ENCODE measurements at places on chromosomes 4 and X. TPM values are rescaled to one million over a fixed set of nuclear protein-coding genes. Genes with fewer than 3 reads are reported as not detected.
A peak's percentile ranks its signal among the peaks of the same experiment; 100 is the strongest.

The CTAG1B gene
- not detected for polyA plus RNA-seq

The DSPP gene
- polyA plus RNA-seq: 0.06 TPM

The COX18 gene
- 17.4 TPM for polyA plus RNA-seq

The SPATA18 gene
- polyA plus RNA-seq: 9.5 TPM

The SPANXB1 gene
- not detected for polyA plus RNA-seq

The HMX1 gene
- polyA plus RNA-seq: 5.5 TPM

The RTL9 gene
- 2.5 TPM for polyA plus RNA-seq

The HSFX3 gene
- 0.39 TPM for polyA plus RNA-seq

The NUDT11 gene
- polyA plus RNA-seq: 51.9 TPM

The PTTG2 gene
- polyA plus RNA-seq: not detected

DNA sequence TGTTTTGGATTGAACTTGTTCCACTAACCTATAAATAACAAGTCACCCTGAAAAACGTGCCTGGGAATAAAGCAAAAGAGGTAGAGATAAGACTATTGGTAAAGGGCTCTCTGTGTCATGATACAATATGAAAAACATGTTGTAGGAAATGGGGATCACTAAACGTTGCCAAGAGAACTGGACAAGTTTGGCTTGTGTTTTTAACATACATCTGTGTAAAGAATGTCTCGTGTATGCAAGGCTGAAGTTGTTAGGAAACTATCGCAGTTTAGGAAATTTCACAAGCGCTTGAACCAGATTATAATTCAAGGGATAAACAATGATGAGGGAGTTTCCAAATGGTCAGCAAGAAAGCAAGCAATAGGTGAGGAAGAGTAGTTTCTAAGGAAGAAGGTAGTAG lies 655.8 kb downstream of the PCDH7 start:
- H3K27ac ChIP-seq: no peak overlapping the region
- H3K4me3 ChIP-seq: no peak overlapping the region
- H3K4me1 ChIP-seq: no peaks in the 10 kb centered on the region
- no peaks in the 10 kb centered on the region for H3K27me3 ChIP-seq
- no peaks in the 10 kb centered on the region for H3K36me3 ChIP-seq
- DNase-seq: no peak

- H3K36me3 ChIP-seq: no peaks in the 10 kb centered on the region
- DNase-seq: no peak
- H3K4me3 ChIP-seq: no peak overlapping the region
- no peaks in the 10 kb centered on the region for H3K27me3 ChIP-seq
- H3K27ac ChIP-seq: no peak overlapping the region
- H3K4me1 ChIP-seq: no peaks in the 10 kb centered on the region
Observed at GRCh38 chr4:47219586-47219985, 188.2 kb downstream of the GABRB1 start.

DNA sequence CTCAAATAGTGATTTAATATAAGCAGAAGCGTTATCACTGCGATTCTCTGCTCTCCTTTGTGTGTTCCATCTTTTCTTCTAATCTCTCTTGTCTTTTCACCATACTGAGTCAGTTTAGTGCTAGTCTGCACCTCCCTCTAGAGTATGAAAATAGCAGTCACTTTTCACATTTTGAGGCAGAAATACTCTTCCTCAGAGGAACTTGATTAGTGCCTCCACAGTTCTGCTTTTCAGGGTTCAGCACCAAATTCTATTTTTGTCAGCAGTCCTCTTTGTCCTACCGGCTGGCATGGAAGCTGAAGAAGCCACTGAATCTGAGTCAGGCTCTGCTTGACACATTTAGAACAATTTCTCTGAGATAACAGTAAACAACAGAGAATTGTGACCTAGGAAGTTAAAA lies 49.7 kb upstream of the ANKRD17 start:
- no peak overlapping the region for H3K27ac ChIP-seq
- no peaks in the 10 kb centered on the region for H3K27me3 ChIP-seq
- H3K4me1 ChIP-seq: no peaks in the 10 kb centered on the region

- H3K27me3 ChIP-seq: no peaks in the 10 kb centered on the region
- no peak overlapping the region for H3K27ac ChIP-seq
Observed at GRCh38 chr4:2672082-2672481, 84.1 kb downstream of the TNIP2 start.

DNA sequence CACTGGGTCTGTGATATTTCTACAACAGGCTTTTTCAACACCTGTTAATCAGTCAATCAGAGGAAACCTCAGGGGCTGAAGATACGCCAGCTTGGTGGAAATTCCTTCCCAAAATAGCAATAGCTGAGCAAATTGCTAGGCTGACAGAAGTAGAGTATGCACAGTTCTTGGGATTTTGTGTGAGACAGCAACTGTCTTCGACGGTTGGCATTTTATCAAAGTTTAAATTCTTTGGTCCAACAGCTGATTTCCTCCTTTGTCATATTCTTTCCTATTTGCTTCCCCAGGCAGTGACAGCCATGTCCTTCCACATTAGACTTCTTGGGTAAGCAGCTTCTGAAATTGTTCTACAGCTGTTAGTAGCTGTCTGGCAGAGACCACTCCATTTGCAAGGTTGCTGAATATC lies 8.0 kb upstream of the PALLD start:
- H3K4me3 ChIP-seq: no peak overlapping the region
- DNase-seq: no peak
- no peak overlapping the region for H3K27ac ChIP-seq
- H3K36me3 ChIP-seq: no peaks in the 10 kb centered on the region
- no peaks in the 10 kb centered on the region for H3K4me1 ChIP-seq

GRCh38 chrX:20742106-20742505 lies 475.4 kb upstream of the RPS6KA3 start:
- no peak overlapping the region for H3K27ac ChIP-seq
- H3K4me3 ChIP-seq: no peak overlapping the region
- H3K36me3 ChIP-seq: no peaks in the 10 kb centered on the region
- no peaks in the 10 kb centered on the region for H3K4me1 ChIP-seq
- peaks cover 2% of the 10 kb centered on the region for H3K27me3 ChIP-seq

GRCh38 chr4:147723326-147723725 lies 8.6 kb upstream of the ARHGAP10 start:
- H3K36me3 ChIP-seq: no peaks in the 10 kb centered on the region
- H3K4me1 ChIP-seq: no peaks in the 10 kb centered on the region
- no peak for DNase-seq
- H3K4me3 ChIP-seq: no peak overlapping the region

DNA sequence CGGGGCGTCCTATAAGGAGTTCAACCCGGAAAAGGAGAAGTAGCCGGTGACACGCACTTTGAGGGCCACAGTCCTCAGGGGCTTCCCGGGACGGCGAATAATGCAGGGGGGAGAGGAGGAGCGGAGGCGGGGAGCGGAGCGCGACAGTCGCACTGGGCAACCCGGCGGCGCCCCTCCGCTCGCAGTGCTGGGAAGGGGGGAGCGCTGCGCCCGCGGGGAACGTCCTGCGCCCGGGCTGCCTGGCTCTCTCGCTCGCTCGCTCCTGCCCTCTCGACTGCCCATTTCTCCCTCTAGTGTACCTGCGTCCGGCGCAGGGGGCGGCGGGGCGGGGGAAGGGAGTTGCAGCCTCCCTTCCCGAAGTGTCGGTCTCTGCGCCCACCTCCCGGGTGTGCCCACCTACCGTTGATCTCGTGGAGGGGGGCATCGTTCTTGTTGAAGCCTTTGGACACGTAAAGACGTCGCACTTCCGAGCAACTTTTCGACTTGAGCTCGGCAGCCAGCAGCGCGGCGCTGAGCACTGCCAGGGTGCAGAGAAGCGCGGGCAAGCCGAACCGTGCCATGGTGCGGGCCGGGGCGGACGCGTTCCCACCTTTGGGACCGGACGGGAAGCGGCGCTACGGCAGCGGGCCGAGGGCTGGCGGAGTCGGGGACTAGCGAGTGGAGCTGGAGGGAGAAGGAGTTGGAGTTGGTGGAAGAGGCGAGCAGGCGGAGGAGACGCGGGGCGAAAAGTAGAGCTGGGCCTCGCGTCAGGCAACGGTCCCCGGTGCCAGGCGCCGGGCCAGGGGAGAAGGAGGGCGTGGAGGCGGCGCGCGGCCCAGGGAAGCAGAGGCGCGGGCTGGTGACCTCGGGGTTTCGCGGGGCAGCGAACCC lies 648 bp downstream of the GPC4 start:
- no peak for DNase-seq
- peak overlapping the region; percentile 69 for H3K27ac ChIP-seq
- H3K27me3 ChIP-seq: peaks cover 32% of the 10 kb centered on the region
- H3K36me3 ChIP-seq: no peaks in the 10 kb centered on the region

GRCh38 chr4:40323866-40324265 lies 11.3 kb upstream of the CHRNA9 start:
- no peaks in the 10 kb centered on the region for H3K27me3 ChIP-seq
- no peak for DNase-seq
- H3K4me3 ChIP-seq: no peak overlapping the region
- no peak overlapping the region for H3K27ac ChIP-seq
- no peaks in the 10 kb centered on the region for H3K36me3 ChIP-seq

- H3K27ac ChIP-seq: no peak overlapping the region
- no peaks in the 10 kb centered on the region for H3K4me1 ChIP-seq
- H3K36me3 ChIP-seq: no peaks in the 10 kb centered on the region
- H3K4me3 ChIP-seq: no peak overlapping the region
- H3K27me3 ChIP-seq: no peaks in the 10 kb centered on the region
- no peak for DNase-seq
Observed at GRCh38 chr4:25351777-25352416, 25.2 kb upstream of the ANAPC4 start.

DNA sequence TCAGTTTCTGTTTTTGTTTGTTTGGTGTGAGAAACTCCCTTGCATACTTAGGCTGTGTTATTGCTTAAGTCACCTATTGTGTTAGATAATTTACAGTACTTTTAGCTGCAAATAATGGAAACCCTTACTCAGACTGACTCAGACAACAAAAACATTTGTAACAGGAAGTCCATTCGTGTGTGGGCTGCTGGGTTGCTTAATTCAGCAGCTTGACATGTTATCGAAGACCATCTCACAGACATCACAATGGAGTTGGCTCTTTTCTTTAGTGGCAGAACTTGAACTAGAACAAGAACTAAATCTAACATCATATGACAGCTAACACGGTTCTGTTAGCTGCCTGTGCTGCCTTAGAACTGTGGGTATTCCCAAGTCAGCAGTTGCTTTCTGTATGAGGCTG lies 9.9 kb upstream of the GABRE start:
- DNase-seq: no peak
- no peak overlapping the region for H3K27ac ChIP-seq
- no peak overlapping the region for H3K4me3 ChIP-seq
- H3K27me3 ChIP-seq: no peaks in the 10 kb centered on the region
- H3K4me1 ChIP-seq: no peaks in the 10 kb centered on the region
- no peaks in the 10 kb centered on the region for H3K36me3 ChIP-seq

- no peaks in the 10 kb centered on the region for H3K4me1 ChIP-seq
- H3K4me3 ChIP-seq: no peak overlapping the region
- DNase-seq: no peak
Observed at GRCh38 chrX:10280071-10280470, 123.3 kb downstream of the CLCN4 start.

DNA sequence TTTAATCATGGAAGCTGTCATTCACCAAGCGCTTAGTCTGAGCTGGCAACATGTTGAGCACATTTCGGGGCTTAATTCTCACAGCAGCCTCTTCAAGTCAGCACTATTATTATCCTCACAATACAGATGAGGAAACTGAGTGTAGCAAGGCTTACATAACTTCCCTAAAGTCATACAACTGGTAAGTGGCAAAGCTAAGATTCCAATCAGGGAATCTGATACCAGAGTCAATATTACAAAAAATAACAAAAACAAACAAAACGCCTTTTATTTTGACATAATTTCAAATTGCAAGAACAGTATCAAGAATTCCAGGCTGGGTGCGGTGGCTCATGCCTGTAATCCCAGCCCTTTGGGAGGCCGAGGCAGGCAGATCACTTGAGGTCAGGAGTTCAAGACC lies 120.4 kb upstream of the DUSP21 start:
- H3K27ac ChIP-seq: no peak overlapping the region
- H3K4me3 ChIP-seq: no peak overlapping the region
- no peaks in the 10 kb centered on the region for H3K36me3 ChIP-seq
- no peak for DNase-seq
- peaks cover 5% of the 10 kb centered on the region for H3K27me3 ChIP-seq

GRCh38 chrX:136835761-136836160 lies 44.8 kb downstream of the RBMX start:
- H3K27ac ChIP-seq: no peak overlapping the region
- DNase-seq: no peak
- H3K36me3 ChIP-seq: peaks cover 3% of the 10 kb centered on the region
- H3K27me3 ChIP-seq: no peaks in the 10 kb centered on the region

- H3K4me1 ChIP-seq: no peaks in the 10 kb centered on the region
- no peaks in the 10 kb centered on the region for H3K36me3 ChIP-seq
- no peaks in the 10 kb centered on the region for H3K27me3 ChIP-seq
- H3K27ac ChIP-seq: no peak overlapping the region
- no peak for DNase-seq
- H3K4me3 ChIP-seq: no peak overlapping the region
Observed at GRCh38 chrX:134653835-134654234, 4.4 kb downstream of the PLAC1 start.

All from spinal cord (tissue), 10 donors.